Foreskin fibroblast (primary cell): ENCODE measurements at places on chromosomes 7 and 10.

GRCh38 chr7:43553999-43554398 lies 28.9 kb upstream of the STK17A start:
- DNase-seq, result no peak

DNA sequence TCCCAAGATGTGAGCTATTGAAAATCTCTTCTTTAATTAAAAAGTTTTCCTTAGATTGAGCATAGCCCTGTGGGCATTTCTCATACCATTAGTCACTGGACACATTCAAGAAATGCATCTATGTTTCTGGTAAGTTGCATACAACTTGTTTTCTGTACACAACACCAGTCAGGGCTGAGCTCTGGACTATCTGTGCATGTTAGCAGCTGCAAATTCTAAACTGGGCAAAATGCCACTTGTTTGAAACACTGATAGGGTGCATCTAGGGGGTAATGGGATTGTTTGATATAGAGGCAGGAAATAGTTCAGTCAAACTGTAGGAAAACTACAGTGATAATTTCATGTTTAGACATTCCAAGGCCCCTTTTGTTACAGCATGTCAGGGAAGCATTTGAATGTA lies 145.6 kb upstream of the NPY start:
- no peak for DNase-seq

DNA sequence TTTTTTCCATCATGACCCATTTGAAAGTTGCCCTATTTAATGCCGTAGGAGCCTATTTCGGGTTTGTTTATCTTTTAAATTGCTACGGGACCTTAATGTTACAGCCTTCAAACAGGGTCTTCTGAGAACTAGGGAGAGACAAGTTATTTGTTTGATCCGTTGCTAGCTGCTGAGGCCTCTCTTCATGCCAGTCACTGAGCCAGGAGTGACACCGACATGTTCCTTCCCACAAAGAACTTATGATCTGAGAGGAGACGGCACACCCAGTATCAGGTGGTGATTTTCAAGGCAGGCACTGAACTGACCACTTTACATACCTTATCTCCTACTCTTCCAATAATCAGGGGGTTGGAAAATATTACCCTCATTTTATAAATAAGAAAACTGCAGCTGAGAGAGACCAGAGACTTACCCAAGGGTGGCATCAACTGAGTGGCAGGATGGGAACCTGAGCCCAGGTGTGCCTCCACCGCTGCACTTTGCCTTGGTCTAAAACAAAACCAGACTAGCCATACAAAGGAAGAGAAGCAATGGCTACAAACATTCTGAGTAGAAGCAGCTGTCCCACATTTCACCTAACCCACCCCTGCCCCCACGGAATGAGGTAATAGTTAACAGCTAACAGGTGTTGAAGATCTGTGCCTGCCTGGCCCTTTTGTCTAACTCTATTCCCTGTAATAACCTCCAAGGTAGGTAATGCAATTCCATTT lies 40.5 kb downstream of the PPP1R3C start:
- DNase-seq, result no peak

- DNase-seq, result no peak
These were observed 98.5 kb downstream of the TPST1 start for GRCh38 chr7:66303454-66304155.

DNA sequence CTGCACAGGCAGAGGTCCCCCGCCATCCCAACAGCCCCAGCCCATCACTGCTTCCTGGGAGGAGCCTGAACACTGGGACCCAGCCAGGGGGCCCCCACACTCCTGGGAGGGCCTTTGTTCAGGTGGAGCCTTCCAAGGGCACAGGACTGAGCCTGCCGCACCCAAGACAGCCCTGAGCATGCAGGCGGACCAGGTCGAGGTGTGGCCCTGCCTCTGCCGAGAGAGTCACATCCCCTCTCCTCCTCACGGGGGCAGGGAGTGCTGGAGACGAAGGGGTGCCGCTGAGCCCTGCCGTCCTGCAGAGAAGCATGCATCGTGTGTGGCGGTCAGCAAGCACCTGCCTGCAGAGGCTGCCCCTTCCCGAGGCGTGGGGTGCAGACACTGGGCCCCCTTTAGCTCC lies 7.3 kb upstream of the MAFK start:
- DNase-seq, result no peak

DNA sequence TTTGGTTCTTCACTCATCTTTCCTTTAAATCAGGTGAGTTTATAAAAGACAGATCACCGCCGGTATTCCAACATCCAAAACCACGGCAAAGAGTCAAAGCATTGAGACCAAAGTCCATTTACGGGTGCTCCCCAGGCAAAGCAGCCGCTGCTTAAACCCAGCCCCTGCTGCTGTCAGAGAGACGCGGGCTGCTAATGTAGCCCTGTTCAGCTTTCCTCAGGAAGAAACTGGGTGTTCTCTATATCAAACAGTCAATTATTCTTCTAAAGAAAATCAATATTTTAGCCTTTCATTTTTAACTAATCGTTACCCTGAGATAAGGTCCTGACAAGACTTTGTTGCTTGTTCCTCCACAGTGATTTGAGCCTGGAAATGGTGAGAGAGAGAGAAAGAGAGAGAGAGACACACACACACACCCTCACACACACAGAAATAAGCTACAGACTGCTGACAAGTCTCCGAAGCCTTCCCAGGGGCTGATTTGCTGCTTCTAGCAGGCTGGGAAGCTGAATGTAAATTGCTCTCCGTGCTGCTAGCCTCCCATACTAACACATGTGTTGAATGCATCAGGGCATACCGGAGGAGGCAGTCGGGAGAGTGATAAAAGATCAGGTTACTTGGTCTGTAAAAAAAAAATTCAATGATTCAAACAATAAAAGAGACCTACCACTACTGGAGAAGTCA lies 183.0 kb upstream of the ANK3 start:
- DNase-seq, result peak; percentile 67

- DNase-seq, result no peak
These were observed 537.9 kb downstream of the PLXDC2 start for GRCh38 chr10:20354166-20354565.

DNA sequence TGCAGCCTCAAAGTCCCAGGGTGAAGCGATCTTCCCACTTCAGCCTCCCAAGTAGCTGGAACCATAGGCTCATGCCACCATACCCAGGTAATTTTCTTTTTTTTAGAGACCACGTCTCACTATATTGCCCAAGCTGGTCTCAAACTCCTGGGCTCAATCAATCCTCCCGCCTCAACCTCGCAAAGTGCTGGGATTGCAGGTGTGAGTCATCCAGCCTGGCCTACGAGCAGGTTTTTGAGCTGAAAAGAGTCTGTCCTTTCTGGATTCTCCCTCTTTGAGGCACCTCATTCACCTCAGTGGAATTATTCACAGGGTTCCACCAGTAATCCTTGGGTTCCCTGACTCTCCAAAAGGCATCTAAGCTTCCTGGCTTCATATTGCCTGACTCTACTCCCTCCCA lies 7.6 kb upstream of the LEP start:
- peak; percentile 14 for DNase-seq

DNA sequence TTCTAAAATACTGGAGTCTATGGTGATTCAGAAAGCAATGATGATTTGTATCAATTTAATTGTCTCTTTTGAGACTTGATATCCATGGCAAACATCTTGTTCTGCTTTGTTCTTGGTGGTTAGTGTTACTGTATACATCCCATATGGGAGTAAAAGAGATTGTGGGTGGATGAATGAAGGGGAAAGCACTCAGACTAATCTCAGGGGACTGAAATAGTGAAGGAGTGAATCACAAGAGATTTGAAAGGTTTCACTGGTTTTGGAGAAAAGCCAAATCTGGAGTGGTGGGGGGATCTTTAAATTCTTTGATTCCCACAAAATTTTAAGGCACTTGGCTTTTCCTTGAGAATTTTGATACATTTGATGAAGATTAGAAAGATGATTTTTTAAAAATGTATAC lies 369.4 kb downstream of the INHBA start:
- peak; percentile 49 for DNase-seq

DNA sequence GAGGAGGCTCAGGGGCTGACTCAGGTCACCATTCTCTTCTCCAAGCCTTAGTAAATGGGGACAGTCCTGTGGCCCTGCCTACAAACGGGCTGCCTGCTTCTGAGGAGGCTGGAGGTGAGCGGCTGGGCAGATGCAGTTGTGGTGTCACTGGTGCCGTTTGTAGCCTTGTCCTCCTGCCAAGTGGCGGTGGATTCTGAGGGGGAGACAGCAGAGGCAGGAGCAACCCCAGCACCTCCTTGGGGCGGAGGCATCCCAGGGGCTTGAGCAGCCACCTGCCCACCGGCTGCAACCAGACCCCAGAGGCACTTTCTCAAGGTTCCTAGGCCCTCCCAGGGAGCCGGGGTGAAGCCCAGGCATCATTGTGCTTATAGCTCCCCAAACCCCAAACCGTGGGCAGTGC lies 112.5 kb downstream of the ZMIZ1 start:
- no peak for DNase-seq

DNA sequence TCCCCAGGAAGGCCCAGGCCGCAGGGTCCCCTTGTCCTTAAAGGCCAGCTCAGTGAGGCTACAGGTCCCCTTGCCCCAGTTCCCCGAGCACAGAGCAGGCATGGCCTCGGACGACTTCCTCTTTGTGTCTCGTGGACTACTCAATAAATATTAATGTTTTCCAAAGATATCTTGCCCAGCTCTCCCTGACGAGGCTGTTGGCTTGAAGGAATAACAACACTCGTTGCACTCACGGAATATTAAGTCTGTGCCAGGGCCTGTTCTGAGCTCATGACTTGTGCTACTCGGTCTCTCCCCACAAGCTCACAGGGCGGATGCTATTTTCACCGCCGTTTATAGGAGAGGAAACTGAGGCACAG lies 68.2 kb downstream of the CUX1 start:
- no peak for DNase-seq

- no peak for DNase-seq
These were observed 7.0 kb upstream of the NDST2 start for GRCh38 chr10:73818402-73818801.

DNA sequence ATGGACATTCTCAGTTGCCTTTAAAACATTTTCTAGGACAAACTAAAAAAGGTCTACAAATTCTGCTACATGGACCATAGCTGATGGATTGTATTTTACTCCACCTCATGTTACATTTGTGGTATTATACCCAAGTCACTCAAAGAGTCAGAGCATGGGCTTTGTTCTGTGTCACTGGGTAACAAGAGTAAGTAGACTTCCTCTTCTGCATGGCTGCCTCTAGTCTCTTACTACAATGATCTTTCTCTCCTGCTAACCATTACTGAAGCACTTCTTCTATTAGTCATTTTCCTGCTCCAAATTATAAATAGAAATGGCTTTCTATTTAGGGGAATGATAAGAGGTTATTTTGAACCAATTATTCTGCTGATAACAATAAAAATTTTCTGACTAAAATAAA lies 727.4 kb upstream of the NRP1 start:
- DNase-seq, result no peak

- peak; percentile 82 for DNase-seq
These were observed 2.1 kb upstream of the LIPM start for GRCh38 chr10:88800152-88801125.

DNA sequence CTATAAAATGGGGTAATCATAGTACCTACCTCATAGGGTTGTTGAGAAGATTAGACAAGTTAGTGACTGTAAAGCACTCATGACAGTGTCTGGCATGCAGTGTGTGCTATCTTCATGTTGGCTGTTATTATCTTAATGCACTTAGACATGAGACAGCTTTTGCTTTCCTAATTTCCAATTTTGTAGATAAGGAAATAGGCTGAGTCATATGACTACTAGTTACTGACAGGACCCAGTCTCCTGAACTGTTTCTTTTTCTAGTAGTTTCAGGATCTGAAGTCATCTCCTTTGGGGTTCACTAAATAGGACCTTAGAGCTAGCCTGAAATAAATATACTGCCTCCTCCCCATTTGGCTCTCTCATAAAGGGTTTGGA lies 74.2 kb downstream of the SNX10 start:
- no peak for DNase-seq

DNA sequence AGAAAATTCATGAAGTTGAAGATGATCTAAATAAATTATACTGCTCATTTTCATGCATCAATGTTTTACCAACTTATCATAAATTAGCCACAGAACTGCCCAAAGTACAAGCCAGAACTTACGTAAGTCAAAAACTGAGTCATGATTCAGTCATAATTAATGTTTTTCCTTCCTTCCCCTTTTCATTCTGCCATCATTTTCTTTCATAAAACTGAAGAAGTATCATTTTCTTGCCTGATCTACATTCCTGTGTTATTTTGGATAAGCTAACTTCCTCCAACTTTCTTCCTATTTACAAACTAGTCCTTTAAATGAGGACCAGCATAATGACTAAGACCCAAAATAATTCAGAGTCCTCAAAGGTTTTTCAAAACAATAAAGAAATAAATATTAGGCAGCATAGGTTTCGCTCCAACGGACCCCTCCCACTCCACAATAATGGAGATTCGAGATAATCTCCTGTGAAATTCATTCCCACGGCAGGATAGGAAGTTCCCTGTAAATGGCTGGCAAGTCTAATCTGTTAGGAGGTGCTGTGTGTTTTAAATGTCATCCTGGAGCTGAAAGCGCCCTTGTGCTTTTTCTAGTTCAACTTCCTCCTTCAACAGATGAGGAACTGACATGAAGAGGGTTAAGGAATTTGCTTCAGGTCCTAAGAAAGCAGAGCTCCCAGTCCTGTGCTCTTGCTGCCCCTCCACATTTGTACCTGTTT lies 218.9 kb downstream of the DOCK4 start:
- DNase-seq, result peak; percentile 43

GRCh38 chr7:81908220-81908619 lies 138.4 kb upstream of the HGF start:
- peak; percentile 11 for DNase-seq

DNA sequence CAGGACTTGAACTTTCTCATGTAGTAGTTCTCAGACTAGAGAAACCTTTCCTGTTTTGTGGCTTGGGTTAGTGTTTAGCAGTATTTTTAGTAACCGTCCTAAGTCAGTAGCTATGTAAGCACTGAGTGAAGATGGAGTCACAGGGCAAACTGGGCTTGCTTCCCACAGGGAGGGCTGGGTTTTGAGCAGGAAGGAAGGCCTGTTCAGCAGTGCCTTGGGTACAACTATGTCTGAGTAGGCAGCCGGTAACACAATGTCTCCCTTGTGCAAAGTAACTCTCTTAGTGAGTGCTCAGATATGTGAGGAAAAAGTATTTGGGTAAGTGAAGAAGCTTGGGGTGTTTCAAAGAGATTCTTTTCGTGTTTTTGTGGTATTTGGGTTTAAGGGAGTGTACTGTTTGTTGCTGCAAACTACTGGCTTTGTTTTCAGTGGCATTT lies 96.4 kb downstream of the CCSER2 start:
- DNase-seq, result peak; percentile 90

GRCh38 chr10:121633056-121633455 lies 34.8 kb upstream of the FGFR2 start:
- no peak for DNase-seq

DNA sequence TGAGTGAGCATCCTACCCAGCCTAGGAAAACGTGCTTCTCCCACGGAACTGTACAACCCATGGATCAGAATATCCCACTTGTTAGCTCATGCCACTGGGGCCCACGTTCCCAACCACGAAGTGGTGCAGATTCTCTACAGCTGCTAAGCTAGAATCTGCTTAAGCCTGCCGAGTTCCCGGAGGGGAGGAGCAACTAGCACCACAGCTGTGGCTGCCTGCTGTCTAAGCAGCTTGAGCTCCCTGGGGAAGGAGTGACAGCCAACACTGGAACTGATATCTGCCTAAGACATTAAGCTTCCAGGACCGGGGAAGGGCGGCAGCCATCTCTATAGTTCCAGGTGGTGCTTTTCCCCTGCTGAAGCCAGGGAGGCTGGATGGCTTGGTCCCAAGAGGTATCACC lies 334.7 kb upstream of the CHRM2 start:
- no peak for DNase-seq

GRCh38 chr10:93859049-93859655 lies 34.6 kb upstream of the SLC35G1 start:
- DNase-seq, result peak; percentile 7
